ENCODE measurements at places on chromosomes 16 and 17. TPM values are rescaled to one million over a fixed set of nuclear protein-coding genes. Genes with fewer than 3 reads are reported as not detected.

The CCL4 gene
- 1.1 TPM for total RNA-seq

DNA sequence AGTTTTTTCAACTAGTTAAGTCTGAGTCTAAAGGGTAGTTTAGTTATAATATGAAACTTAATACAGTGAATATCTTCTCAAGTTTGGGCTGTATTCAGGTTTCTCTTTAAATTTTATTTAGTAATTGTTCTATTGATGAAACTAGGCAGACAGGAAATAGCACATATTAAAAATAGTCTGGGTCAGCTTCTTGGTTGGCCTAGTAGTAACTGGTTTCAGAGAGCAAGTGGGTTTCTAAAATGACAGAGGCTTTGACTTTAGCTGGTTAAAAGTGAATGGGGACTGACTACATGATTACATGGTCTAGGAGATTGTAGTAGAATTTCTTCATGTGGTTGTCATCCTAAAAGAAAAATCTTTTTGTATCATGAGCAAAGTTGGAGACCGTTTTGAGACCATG is 46.8 kb downstream of the OMG start:
- DNase-seq, result no peak
- no peak overlapping the region for H3K27ac ChIP-seq
- no peak overlapping the region for H3K4me3 ChIP-seq
- H3K36me3 ChIP-seq, result no peaks in the 10 kb centered on the region
- no peaks in the 10 kb centered on the region for H3K4me1 ChIP-seq

GRCh38 chr17:8371786-8372185 is 4.7 kb downstream of the KRABD2 start:
- no peak overlapping the region for H3K27ac ChIP-seq
- DNase-seq, result no peak
- no peaks in the 10 kb centered on the region for H3K27me3 ChIP-seq
- no peak overlapping the region for H3K4me3 ChIP-seq
- no peaks in the 10 kb centered on the region for H3K4me1 ChIP-seq
- peaks cover 14% of the 10 kb centered on the region for H3K36me3 ChIP-seq

DNA sequence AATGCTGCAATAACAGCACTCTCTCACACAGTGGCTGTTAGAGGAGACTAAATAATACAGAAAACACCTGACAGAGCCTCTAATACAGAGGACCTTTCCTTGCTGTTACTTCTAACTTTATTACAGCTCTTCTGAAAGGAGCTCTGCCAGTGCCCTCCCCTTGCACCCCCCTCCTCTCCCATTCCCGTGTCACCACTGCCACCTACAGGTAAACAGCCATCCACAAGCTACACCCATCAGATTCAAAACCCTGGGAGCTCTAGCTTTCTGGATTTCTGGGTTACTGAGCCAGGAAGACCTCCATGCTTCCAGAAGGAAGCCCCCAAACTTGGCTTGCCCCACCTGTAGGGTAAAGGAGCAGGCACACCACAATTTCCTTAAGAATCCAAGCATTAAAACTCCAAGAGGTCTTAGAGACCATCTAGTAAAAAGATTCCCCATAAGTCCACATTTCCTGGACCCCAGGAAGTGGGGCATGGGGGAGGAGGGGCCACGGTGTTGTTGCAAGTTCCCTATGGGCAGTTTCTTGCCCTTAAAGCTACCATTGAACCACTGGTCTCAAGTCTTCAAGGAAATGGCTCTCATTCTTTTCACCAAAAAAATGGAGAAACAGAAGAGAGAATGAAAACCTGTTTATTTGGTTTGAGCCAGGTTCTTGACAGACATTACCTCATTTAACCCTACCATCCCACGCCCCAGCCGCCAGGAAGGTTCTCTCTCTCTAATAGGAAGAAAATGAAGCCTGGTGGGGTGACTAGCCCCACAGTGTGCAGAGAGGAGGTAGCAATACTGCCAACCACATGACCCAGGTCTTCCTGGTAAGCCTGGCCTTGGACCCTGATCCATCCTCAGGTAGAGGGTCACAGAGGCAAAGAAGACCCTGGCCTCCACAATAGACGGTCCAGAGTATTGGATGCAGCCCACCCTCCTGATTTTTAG is 52.8 kb downstream of the TOM1L2 start:
- H3K4me1 ChIP-seq, result peaks cover 48% of the 10 kb centered on the region
- DNase-seq, result peak; percentile 89
- H3K27me3 ChIP-seq, result no peaks in the 10 kb centered on the region
- H3K36me3 ChIP-seq, result no peaks in the 10 kb centered on the region
